ENCODE measurements at places on chromosomes 6 and 20.

DNA sequence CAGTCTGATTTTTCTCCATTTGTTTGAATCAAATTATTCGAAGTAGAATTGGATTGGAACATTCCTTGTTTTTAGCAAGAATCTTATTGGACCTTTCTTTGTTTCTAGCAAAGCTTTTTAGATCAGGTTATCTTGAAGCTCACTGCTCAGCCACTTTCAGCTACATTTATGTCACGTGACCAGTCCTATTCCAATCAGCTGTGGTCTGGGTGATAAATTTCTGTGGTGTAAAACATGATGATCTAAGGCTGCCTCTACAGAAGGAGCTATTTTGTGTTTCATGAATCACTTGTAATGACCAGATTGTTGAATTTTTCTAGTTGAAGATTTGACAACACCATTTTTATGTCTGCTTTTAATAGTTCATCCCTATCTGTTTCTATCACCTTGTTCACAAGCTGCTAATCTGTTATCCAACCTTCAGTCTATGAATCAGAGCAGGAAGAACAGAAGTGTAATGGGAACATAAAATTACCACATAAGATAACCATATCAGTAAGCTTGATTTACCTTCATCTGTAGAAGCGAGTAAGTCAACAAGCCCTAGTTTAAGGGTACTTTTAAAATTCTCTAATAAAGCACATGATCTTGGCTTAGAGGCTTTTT, 101.0 kb upstream of the MAP3K7 start:
- no peak for DNase-seq

GRCh38 chr6:46090115-46091079, 39.4 kb upstream of the ENPP4 start:
- DNase-seq, result peak; percentile 72

- no peak for DNase-seq
Observed at GRCh38 chr6:155495011-155495768, 39.6 kb upstream of the NOX3 start.

GRCh38 chr6:81655696-81656095, 96.8 kb downstream of the TENT5A start:
- DNase-seq, result no peak

DNA sequence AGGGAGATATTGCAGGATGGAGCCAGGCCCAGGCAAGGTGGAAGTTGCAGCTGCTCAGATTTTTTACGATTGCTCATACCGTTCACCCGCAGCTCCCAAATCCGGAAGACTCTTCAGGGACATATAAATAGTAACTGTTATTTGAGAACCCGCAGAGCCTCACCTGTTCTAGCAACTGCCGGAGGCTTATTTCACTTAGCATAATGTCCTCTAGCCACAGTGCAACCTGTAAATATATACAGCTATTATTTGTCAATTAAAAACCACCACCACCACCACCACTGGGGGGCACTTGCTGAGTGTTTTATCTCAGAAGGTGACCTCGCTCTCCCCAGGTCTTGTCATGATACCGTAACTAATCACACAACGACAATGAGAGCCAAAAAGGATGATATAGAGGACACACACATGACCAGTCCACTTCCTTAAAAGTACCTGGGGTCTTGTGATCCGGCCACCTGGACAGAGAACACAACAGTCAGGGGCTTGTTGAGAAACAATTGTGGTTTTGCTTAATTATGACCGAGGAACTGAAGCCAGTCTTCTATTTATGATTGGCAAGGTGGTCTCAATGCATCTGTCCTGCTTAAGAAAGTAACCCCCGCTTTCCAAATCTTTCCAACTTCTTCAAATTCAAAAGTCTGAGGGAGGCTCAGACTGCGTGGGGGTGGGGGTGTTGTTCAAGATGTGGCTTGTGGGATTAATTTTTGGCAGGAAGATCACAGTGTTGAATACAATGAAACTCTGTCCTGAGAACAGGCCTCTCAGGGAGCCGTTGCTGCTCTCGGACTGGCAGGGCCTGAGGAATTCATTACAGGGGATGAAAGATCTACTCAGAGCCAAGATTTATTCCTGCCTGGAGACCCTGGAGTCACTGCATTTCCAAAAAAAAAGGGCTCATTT, 107.7 kb upstream of the PRND start:
- no peak for DNase-seq

GRCh38 chr20:665276-665675, 10.3 kb downstream of the SCRT2 start:
- no peak for DNase-seq

GRCh38 chr6:102619585-102619984, 1226.1 kb downstream of the GRIK2 start:
- no peak for DNase-seq

GRCh38 chr6:51166914-51167313, 348.2 kb downstream of the TFAP2B start:
- no peak for DNase-seq

DNA sequence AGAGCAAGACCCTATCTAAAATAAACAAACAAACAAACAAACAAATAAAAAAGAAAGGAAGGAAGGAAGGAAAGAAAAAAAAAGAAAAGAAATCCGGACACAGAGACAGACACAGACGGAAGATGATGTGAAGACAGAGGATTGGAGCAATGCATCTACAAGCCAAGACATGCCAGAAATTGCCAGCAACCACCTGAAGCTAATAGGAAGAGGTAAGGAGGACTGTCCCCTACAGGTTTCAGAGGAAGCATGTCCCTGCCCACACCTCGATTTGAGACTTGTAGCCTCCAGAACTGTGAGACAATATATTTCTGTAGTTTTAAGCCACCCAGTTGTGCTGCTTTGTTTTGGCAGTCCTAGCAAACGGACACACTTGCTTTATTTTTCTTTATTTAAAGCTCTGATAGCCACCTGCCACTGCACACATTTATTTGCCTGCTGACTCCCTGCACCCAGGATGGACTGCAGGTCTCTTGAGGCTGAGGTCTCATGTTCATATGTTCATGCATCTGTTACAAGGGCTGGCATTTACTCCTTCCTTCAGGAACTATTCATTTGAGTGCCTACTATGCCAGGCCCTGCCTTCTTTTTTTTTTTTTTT, 20.7 kb upstream of the ZMYND8 start:
- DNase-seq, result no peak

DNA sequence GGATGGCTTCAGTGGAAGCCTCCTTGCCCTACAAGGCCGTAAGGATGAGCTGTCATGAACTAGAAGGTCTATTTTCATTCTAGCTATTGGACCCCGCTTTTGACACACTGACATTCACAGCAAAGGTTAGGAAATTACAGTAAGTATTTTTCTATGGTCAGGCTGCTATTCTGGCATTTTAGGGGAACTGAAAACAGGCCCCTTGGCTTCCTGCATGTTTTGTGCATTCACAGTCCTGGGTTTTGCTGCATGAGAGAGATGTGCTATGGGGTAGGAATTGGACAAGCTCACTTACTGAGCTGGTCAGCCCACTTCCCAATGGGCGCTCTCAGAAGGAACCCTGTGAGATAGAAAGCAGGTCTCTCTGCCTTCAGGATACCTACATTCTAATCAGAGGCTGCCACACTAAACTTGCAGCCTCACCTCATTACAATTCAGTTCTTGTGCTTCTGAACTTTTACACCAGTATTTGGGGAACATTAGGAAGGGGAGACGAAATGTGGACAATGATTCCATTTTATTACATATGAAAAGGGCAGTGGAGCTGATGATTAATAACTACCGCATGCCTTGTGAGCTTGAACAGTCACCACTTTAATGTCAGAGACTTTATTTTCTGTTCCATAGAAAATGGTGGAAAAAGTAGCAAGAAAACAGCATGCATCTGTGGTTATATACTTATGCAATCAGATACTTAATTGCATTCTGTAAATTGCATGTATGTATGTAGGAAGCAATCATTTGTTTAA, 86.6 kb upstream of the TAB2 start:
- no peak for DNase-seq

DNA sequence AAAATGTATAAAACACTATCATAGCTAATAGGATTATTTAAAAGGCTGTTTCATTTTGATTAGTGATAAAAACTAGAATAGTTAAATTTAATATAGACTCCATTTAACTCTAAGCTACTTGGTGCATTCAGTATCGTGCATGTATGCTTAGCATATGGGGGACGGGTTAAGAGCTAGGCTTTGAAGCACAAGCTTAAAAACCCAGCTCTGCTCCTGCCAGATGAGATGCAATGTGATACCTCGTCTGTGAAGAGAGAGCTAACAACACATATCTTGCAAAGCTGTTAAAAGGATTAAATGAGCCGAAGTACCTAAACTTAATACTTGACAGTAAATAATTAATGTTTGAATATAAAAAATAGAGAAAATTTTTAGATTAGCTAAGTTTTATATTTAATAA, 42.2 kb downstream of the DTNBP1 start:
- DNase-seq, result no peak

GRCh38 chr20:52564594-52564993, 373.0 kb upstream of the ZFP64 start:
- no peak for DNase-seq

- DNase-seq, result no peak
Observed at GRCh38 chr20:52434041-52434425, 242.5 kb upstream of the ZFP64 start.
